LoVo (cell line): ENCODE measurements at places on chromosomes 13 and 19.

GRCh38 chr13:113020323-113021080, 51.5 kb downstream of the MCF2L start:
- DNase-seq, result no peak

DNA sequence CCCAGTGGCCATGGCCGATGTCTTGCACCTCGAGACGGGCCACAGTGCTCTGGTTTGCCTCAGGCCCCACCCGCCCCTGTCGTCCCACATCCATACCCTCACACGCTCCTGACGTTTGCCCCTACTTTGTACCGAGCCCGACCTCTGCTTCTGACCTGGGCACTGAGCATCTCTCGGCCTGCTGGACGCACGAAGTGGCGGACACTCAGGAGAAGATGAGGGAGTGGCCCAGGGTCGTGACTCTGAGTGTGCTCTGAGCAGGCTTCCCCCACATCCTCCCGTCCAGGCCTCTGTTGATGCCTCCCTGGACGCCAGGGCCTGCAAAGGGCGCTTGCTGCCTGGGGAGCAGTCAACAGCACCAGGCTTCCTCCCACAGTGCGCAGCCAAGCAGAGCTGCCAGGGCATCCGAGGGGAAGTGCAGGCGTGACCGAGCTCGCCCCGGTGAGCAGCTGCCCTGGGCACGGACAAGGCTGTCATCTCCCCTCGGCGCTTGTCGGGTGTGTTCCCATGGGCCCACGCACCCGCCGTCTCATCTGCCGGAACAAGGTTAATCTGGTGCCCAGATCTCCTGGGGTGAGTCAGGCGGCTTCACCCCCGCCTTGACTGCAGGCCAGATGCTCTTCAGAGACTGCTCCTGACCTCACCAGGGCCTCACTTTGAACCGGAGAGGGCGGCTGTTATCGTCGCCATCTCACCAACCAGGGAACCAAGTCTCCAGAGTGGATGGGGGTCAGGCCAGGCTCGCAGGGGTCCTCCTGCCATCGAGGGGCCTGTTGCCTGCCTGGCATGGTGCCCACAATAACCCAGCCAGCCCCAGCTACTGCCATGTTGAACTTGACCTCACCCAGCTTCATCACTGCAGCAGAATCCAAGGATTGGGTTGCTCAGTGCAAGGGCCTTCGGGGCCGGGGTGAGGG, 27.2 kb downstream of the COMP start:
- no peak for DNase-seq

DNA sequence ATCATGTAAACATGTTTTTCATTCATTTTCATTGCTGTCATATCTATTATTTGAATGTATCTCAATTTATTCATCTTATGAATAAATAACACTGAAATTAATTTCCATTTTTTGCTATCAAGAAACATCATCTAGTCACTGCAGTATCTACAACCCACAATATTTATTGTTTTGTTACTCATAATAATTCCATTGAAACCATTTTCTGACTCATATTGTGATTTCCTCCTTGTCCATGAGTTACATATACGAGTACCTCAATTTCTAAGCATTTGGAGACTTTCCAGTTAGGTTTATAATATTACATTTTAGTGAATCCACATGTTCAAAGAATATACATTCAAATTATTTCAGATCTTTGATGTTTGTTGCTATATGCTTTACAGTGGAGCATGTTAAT, 1524.0 kb downstream of the SLITRK1 start:
- DNase-seq, result no peak

DNA sequence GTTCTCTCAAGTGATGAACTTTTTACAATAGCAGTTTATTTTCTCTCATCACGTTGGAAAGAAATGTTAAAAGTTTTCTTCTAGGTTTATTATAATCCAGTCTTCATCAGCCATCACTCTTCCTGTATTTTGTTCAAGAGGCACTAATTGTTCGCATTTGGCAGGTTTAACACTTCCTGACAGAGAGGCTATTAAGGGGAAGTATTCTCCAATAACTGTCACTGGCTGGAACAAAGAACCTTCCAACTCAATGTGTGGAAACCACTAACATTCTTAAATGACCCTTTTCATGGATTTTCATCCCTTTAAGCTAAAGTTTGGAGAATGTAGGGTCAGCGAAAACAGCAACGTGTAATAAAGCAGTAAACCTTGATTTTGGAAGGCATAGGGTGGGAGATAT, 145.1 kb downstream of the PCCA start:
- no peak for DNase-seq

- DNase-seq, result no peak
Measured at GRCh38 chr19:33690378-33691029, 68.8 kb downstream of the CHST8 start.

- no peak for DNase-seq
Measured at GRCh38 chr19:31546205-31546960, 197.1 kb upstream of the TSHZ3 start.

DNA sequence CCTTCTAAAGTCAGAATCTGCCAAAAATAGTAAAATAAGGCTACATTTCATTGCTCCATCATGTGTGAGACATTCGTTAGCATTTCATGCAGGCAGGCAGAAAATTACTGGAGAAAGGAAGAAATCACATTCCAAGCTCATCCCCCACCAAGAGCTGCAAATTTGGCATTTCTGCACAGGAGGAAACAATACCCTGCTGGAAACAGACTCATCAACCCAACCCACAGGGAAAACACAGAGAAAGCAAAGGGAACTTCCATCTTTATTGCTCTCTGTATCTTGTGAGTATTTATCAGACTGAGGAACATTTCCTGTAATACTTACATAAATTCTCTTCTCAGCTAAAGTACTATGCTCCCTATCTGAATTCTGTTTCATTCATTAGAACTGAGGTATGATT, 95.7 kb downstream of the KCTD12 start:
- DNase-seq, result no peak

DNA sequence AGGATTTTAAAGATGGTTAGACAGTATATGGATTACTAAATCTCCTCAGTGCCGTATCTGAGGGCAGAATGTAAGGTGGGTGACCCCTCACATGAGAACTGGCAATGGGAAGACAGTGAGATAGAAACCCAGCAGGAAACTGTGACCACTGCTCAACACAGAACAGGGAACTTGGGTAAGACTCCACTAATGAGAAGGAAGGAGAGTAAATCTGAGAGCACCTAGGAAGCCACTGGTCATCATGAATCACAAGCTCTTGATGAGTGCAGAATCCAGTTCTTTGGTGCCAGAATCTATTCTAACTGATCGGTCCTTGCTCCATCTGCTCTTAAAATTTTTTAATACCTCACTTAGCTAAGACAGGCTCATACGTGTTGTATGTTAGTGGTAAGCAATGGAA, 261.8 kb downstream of the KLF12 start:
- DNase-seq, result no peak
